ENCODE measurements at places on chromosomes 6 and 20. TPM values are rescaled to one million over a fixed set of nuclear protein-coding genes. Genes with fewer than 3 reads are reported as not detected.

- H3K4me1 ChIP-seq = peaks cover 18% of the 10 kb centered on the region
- no peaks in the 10 kb centered on the region for H3K27me3 ChIP-seq
- peaks cover 21% of the 10 kb centered on the region for H3K36me3 ChIP-seq
- H3K4me3 ChIP-seq = peak overlapping the region; percentile 50
These were observed 3.0 kb downstream of the THBS2 start for GRCh38 chr6:169250660-169251059.

- no peak overlapping the region for H3K27ac ChIP-seq
- H3K27me3 ChIP-seq = peaks cover 22% of the 10 kb centered on the region
- no peak for DNase-seq
These were observed 92.4 kb downstream of the NCR2 start for GRCh38 chr6:41427642-41428335.

GRCh38 chr20:60506061-60506460, 547.8 kb downstream of the CDH26 start:
- DNase-seq = no peak
- H3K27me3 ChIP-seq = no peaks in the 10 kb centered on the region
- H3K36me3 ChIP-seq = no peaks in the 10 kb centered on the region
- H3K27ac ChIP-seq = no peak overlapping the region
- no peaks in the 10 kb centered on the region for H3K4me1 ChIP-seq
- no peak overlapping the region for H3K4me3 ChIP-seq

The BNIP5 gene
- total RNA-seq = not detected

- no peaks in the 10 kb centered on the region for H3K4me1 ChIP-seq
- no peaks in the 10 kb centered on the region for H3K36me3 ChIP-seq
- no peak for DNase-seq
- no peak overlapping the region for H3K4me3 ChIP-seq
These were observed 31.7 kb upstream of the CST1 start for GRCh38 chr20:23782366-23782983.

- no peaks in the 10 kb centered on the region for H3K27me3 ChIP-seq
- no peaks in the 10 kb centered on the region for H3K36me3 ChIP-seq
- DNase-seq = no peak
- peaks cover 87% of the 10 kb centered on the region for H3K4me1 ChIP-seq
- H3K4me3 ChIP-seq = no peak overlapping the region
- H3K27ac ChIP-seq = peak overlapping the region; percentile 100
These were observed 47.4 kb upstream of the SRF start for GRCh38 chr6:43123461-43124314.

The BPI gene
- not detected for total RNA-seq

The SAPCD1 gene
- 1.2 TPM for total RNA-seq

DNA sequence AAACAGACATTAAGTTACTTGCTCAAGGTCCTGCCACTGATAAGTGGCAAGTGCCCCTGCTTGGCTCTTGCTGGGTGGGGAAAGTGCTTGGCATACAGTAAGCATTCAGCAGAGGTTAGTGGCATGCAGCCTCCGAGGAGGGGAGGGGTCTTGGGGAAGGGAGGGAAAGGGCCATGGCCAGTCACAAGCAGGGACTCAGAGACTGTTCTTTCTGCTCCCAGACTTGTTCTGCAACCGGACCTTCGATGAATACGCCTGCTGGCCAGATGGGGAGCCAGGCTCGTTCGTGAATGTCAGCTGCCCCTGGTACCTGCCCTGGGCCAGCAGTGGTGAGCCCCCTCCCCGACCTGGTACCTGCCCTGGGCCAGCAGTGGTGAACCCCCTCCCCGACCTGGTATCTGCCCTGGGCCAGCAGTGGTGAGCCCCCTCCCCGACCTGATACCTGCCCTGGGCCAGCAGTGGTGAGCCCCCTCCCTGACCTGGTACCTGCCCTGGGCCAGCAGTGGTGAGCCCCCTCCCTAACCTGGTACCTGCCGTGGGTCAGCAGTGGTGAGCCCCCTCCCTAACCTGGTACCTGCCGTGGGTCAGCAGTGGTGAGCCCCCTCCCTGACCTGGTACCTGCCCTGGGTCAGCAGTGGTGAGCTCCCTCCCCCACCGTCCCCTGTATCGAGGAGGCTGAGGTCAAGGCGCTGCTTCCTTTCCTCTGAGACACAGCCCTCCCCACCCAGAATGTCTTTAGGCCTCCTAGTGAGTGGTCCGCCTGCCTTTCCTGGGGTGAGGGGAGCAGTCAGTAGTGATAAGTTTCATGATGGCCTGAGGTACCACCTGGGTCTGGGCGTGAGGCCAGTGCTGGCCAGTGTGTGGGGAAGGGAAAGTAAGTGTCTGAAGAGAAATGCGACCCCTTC, 8.9 kb downstream of the GLP1R start:
- no peaks in the 10 kb centered on the region for H3K36me3 ChIP-seq
- no peak overlapping the region for H3K27ac ChIP-seq
- H3K27me3 ChIP-seq = no peaks in the 10 kb centered on the region

DNA sequence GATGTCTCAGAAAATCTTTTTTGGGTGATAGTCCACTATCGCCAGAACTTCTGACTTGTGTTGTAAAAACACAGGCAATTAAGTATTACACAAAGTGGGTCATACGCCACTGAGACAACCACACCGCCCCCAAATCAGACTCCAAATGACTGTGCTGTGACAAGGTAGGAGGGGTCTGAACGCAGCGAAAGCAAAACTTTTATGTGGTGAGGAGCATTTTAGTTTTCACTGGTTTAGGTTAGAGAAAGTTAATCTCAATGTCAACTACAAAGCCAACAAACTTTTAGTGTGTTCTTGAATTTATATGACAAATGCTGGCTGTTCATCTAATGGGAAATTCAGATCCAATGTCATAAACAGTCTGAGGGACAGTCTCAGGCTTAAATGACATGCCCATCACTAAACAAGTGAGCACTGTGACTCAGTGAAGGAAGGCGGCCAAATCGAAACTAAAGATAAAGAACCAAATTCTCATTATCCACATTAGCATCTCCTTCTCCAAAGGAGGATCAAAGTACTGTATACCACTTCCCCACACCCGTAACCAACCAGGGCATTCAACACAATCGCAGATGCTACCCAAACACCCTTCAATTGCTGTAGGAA, 186.7 kb downstream of the GJA10 start:
- H3K27me3 ChIP-seq = no peaks in the 10 kb centered on the region
- no peak overlapping the region for H3K27ac ChIP-seq
- H3K4me1 ChIP-seq = no peaks in the 10 kb centered on the region
- no peak overlapping the region for H3K4me3 ChIP-seq
- H3K36me3 ChIP-seq = no peaks in the 10 kb centered on the region
- no peak for DNase-seq

DNA sequence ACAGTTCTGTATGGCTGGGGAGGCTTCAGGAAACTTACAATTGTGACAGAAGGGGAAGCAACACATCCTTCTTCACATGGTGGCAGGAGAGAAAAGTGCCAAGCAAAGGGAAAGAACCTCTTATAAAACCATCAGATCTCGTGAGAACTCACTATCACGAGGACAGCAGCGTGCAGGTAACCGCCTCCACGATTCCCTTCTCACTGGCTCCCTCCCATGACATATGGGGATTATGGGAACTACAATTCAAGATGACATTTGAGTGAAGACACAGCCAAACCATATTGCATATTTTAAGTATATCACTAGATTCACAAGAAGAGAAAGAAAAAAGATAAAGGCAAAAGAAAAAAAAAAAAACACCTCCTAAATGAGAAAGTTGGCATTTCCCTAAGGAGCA, 431.9 kb upstream of the RGS17 start:
- H3K27me3 ChIP-seq = no peaks in the 10 kb centered on the region
- DNase-seq = no peak
- H3K36me3 ChIP-seq = no peaks in the 10 kb centered on the region
- no peaks in the 10 kb centered on the region for H3K4me1 ChIP-seq

GRCh38 chr6:96059586-96059985, 43.8 kb downstream of the FUT9 start:
- DNase-seq = peak; percentile 79
- no peak overlapping the region for H3K4me3 ChIP-seq
- H3K27me3 ChIP-seq = no peaks in the 10 kb centered on the region

DNA sequence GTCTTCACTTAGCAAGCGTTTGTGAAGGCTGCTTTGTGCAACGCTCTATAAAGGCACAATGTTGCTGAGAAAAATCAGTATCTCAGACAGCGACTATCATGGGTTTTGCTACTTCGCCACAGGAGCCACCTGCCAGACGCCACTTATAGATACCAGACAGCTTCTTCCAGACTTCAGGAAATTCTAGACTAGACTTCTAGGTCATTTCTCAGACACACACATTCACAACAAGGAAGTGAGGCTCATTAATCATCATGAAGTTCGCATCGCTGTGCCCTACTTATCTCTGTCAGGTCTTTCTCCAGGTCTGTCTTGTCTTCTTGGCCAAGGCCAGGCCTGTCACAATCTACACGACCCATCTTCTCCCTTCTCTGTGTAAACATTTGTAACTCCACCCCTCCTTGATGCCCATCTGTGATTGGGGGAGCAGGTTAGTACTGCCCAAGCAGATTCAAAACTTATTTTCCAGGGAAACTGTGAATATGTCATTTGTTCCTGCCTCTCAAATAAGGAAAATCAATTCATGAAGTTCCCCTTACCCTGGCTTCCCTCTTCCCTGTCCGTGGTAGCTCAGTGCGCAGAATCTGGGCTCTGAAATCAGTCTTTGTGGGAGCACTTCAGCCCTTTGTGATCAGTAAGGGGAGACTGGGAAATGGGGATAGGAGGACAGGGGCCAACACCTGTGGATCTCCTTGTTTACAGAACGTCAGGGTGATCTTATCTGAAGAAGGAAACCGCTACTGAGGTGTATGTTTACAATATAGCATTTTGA, 115.5 kb downstream of the TNFAIP3 start:
- H3K36me3 ChIP-seq = no peaks in the 10 kb centered on the region
- no peak for DNase-seq
- H3K27ac ChIP-seq = no peak overlapping the region
- no peaks in the 10 kb centered on the region for H3K27me3 ChIP-seq

GRCh38 chr6:23477586-23477985, 648.4 kb upstream of the NRSN1 start:
- no peaks in the 10 kb centered on the region for H3K27me3 ChIP-seq
- no peaks in the 10 kb centered on the region for H3K4me1 ChIP-seq
- no peak for DNase-seq
- no peak overlapping the region for H3K27ac ChIP-seq
- no peaks in the 10 kb centered on the region for H3K36me3 ChIP-seq

DNA sequence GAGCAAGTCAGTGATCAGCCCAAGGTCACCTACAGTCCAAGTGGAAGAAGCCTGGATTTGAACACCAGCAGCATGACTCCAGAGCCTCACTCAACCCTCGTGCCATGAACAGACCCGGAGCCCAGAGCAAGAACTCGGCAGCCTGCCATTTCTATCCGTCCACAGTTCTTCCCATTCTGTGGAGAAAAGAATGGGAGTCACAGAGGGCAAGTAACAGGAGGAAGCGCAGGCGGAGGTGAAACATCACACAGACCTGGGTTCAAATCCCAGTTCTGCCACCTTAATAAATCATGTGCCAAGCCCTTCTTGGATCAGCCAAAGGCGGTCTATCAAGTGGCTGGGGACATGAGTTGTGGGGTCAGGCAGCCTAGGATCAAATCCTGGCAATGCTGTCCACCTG, 4.3 kb downstream of the PREX1 start:
- no peak for DNase-seq
- H3K36me3 ChIP-seq = no peaks in the 10 kb centered on the region
- H3K27me3 ChIP-seq = no peaks in the 10 kb centered on the region
- H3K4me3 ChIP-seq = no peak overlapping the region

GRCh38 chr20:46087161-46087560, 2.6 kb downstream of the NCOA5 start:
- no peaks in the 10 kb centered on the region for H3K36me3 ChIP-seq
- DNase-seq = no peak
- H3K4me3 ChIP-seq = no peak overlapping the region
- no peaks in the 10 kb centered on the region for H3K27me3 ChIP-seq
- H3K4me1 ChIP-seq = peaks cover 8% of the 10 kb centered on the region
- H3K27ac ChIP-seq = no peak overlapping the region

The GNAS-AS1 gene
- total RNA-seq = 2.8 TPM

DNA sequence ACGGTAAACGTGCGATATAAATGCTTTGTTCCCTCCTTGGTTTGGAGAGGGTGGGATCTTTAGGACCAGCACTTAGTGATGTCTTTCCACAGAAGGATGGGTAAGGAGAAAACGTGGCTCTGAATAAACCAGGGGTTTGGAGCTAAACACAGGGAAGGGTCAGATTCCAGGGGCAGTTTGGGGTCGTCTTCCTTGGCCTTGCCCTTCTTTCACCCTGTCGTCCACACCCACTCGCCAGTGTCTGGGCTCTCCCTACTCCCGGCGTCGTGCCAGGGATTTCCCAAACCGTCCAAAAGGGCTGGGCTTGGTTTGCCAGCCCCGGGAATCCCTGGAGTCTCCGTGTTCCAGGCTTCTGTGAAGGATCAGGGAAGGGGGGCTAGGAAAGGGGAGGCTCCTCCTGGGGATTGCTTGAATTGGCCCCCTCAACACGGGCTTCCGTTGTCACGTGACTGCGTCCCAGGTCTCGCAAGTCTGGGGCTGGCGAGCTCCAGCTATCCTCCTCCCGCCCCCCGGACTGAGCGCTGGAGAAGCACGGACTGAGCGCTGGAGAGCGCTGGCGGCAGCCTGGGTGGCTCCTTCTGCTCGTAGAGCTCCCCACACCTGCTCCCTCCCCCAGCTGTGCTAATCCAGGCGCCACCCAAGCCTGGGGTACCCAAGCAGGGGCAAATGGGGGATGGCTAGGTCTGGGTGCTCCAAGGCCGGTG, 9.4 kb upstream of the ARMC12 start:
- H3K4me1 ChIP-seq = peaks cover 32% of the 10 kb centered on the region
- peak; percentile 59 for DNase-seq

- peak overlapping the region; percentile 90 for H3K27ac ChIP-seq
- peak overlapping the region; percentile 99 for H3K4me3 ChIP-seq
- no peaks in the 10 kb centered on the region for H3K27me3 ChIP-seq
- H3K36me3 ChIP-seq = no peaks in the 10 kb centered on the region
- DNase-seq = peak; percentile 40
These were observed 619 bp downstream of the RREB1 start for GRCh38 chr6:7108196-7108963.

DNA sequence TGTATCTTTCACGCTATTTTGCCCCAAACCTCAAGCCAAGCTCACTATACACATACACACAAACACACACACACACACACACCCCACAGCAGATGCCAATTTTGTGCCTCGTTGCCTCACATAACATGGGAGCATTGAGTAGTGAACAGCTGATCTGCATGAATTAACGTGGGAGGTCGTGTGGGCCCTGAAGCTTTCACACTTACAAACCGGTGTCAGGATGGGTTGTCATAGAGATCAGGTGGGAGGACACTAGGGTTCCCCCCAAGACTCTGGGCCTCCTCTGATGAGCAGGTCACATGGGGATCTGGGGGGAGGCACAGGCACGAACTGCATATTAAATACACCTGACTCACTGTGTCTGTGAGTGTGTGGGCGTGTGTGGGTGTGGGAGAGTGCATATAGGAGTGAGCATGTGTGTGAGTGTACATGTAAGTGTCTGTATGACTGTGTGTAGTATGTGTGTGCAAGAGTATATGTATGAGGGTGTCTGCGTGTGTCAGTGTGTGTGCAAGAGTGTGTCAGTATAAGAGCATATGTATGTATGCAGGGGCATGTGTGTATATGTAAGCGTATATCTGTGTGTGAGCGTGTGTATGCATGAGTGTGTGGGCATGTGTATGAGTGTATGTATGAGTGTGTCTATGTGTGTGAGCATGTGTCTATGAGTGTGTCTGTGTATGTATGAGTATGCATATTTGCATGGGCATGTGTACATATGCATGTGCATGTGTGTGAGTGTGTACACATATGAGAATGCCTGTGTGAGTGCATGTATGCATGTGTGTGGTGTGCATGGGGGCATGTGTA, 370.4 kb downstream of the PREX1 start:
- H3K27me3 ChIP-seq = peaks cover 12% of the 10 kb centered on the region
- H3K4me3 ChIP-seq = no peak overlapping the region
- DNase-seq = no peak
